H4 (cell line): ENCODE measurements at places on chromosomes 5 and 9. TPM values are rescaled to one million over a fixed set of nuclear protein-coding genes. Genes with fewer than 3 reads are reported as not detected.
A peak's percentile ranks its signal among the peaks of the same experiment; 100 is the strongest.

- peak; percentile 77 for DNase-seq
Observed at GRCh38 chr9:80552931-80553330, 981.2 kb downstream of the TLE4 start.

- peak; percentile 35 for DNase-seq
Observed at GRCh38 chr9:13786131-13786530, 506.6 kb upstream of the MPDZ start.

HAND1 gene
- total RNA-seq, result 0.29 TPM in 1 of 2 replicates, not detected in the other

- DNase-seq, result no peak
Observed at GRCh38 chr5:5317976-5318375, 104.5 kb upstream of the ICE1 start.

GRCh38 chr9:133453651-133454050 is 6.1 kb upstream of the CACFD1 start:
- no peak for DNase-seq

DNA sequence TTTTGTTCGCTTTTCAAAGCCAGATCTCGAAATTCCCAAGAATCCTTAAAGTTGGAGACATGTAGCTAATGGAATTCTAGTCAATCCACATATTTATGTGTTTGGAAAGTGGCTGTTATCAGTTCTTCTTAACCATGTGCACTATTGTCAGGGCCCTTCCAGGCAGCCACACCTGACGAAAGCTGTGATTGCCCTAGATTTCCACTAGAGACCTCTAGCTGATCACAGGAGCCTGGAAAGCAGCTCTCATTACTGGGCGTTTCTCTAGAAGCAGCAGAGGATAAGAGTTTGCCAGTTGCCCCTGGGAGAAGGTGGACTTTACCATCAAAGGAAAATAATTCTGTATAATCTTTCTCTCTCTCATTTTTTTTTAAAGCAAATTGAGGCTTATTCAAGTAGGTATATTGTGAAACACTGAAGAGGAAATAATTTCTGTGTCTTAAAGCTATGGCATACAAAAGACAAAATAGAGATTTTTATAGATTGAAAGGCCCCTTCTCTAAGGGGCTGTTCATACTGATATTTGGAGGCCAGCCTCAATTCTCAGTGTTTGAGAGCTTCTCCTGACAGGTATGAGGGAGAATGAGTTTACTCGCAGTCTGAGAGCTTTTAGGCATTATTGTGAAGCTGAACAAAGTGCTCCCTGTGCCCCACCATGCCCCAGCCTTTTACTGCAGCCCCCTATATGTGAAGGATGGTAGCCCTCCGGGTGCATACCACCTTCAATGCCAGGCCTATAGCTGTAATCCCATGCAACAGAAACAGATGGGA is 405.4 kb upstream of the ACTBL2 start:
- DNase-seq, result peak; percentile 67

GRCh38 chr9:123460091-123460490 is 104.1 kb downstream of the CRB2 start:
- DNase-seq, result no peak

DNA sequence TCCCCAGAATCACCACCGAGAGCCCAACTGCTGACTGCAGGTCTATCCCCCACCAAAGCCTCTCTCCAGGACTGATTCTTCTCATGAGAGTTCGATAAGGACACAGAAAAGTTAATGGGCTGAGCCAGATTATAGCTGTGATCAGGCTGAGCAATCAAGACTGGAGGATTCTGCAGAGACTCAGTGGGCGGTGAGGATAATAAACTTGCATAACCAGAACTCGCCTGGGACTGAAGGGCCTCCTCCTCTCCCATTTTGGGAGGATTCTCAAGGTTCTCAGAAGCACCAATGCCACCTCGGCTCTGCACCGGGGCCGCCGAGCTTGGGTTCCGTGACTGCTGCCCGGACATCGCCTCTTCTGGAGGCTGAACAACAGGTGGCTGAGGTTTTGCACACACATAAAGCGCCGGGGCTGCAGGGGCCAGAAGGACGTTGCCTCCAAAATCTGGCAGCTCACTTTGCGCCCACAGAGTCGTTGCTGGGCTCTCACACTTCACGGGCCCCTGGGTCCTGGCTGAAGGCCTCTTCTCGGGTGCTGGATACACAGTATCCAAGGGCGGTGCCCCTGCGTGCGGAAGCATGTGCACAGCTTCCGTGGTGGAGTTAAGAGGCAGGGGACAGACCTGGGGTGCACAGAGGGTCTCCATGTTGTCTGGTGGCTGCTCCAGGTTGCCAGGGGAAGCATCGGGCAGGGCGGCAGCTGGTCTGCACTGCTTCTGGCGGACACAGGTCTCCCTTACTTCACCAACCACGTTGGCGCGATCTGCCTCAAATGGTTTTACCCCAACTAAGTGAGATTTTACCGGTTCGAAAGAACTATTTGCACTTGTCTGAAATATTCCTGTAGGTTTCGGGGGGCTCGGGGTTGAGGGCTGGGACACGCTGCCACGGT is 7.6 kb downstream of the SEC16A start:
- no peak for DNase-seq

- no peak for DNase-seq
Observed at GRCh38 chr5:126274076-126274762, 149.0 kb upstream of the GRAMD2B start.

- DNase-seq, result no peak
Observed at GRCh38 chr9:78863531-78863930, 566.6 kb downstream of the PSAT1 start.

GRCh38 chr5:78586251-78586650 is 62.3 kb downstream of the LHFPL2 start:
- DNase-seq, result peak; percentile 93

DNA sequence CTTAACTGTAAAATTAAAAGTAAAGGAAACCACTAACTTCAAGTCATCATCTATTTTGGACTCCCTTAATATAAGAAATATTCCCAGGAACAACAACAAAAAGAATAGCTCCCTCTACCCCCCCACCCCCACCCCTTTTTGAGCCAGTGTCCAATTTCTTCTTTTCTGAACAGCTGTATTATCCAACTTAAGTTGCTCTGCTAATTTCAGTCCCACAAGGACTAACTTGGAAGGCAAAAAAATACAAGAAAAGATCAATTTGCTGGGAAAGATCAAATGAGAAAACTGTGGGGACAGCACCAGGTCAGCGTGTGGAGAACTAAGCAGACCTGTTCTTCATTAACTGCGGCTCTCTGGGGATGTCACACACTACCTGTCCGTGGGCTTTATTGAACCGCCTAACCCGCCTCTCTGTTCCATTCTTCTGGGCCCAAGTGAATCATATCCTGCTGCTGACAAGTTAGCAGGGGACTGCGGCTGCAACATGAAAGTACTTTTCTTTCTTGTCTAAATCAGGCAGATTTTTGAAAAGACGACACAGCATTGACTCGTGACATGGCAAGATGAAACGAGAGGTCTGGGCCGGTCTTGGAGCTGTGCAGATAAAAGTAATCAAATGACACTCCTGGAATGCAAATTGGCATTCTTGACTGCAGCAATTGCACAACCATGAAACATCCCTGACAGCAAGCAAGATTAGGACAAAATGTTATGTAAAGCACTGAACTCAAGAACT is 2.7 kb downstream of the BNC2 start:
- no peak for DNase-seq

SLC34A1 gene
- total RNA-seq, result not detected in 2 replicates

- no peak for DNase-seq
Observed at GRCh38 chr9:4491626-4491975, 1.3 kb downstream of the SLC1A1 start.

DNA sequence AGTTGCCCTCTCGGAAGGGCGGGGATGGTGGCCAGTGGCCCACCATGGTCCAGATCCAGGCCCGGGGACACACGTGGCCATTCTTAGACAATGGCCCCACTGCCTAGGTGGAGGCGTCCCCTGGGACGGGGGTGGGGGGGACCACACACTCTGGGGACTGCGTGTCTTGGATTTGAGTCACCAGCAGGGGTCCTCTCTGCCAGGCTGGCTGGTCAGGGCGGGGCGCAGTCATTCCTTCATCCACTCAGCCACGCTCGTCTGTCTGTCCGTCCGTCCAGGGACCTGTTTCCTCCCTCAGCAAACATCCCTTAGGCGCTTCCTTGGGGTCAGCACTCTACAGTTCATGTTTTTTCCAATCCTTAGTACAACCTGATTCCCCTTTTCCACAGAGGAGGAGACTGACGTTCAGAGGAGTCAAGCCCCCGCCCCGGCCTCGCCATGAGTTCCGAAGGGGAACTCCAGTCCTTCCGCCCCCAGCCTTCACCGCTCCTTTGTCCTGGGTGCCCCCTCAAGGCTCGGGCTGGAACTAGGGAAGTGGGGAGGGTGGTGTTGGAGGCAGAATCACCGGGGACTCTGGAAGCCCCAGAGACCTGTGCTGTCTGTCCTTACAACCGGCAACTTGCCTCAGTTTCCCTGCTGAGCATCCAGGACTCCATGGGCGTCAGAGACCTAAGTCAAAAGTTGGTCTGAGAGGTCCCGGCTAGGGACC is 276.6 kb upstream of the MVB12B start:
- DNase-seq, result no peak

ZNF618 gene
- total RNA-seq, result 4.8 and 4.9 TPM in 2 replicates

GRCh38 chr5:168291342-168291963 is at the start of gene WWC1:
Gene WWC1 (plus strand): TSS chr5:168291645. CDS start chr5:168292153, 508 bp downstream.
- DNase-seq, result no peak

GRCh38 chr5:172312286-172312685 is 28.7 kb upstream of the UBTD2 start:
- DNase-seq, result no peak

GRCh38 chr5:93303291-93303691 is 277.7 kb downstream of the NR2F1-AS1 start:
- peak; percentile 61 for DNase-seq

- no peak for DNase-seq
Observed at GRCh38 chr9:113506090-113506589, 42.6 kb downstream of the RGS3 start.

DNA sequence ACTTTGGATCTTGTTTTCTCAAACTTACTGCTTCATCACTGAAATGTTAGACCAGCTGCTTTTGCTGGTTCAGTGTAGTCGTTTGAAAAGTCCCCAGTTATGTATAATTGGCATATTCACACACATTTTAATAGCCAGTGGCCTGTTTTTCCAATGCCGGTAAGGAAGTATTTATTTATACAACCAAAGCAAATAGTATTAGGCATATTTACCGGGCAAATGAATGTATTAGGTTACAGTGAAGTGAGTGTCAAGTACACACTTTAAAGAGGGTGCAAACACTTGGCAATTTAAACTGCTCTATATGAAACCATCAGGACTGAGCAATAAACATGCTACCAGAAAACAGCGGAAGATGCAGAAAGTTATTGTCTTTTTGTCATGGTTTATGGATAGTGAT is 242.9 kb downstream of the MCTP1 start:
- DNase-seq, result no peak

DNA sequence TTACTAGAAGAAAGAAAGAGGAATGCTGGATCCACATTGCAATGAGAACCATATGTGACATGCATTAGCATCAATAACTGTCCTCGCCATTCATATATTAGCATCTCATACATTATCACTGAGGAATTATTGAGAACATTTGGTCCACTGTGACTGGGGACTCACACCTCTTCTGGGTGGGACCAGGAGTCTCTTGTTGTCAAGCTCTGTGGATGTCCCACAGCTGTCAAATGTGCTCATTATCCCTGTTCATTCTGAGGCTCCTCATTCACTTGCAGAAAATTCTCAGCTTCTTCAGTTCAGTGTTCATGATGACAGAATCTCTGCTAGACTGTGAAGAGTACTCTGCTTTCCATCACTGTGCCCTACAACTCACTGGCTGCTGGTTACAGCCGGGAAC is 109.4 kb downstream of the PJA2 start:
- no peak for DNase-seq

DNA sequence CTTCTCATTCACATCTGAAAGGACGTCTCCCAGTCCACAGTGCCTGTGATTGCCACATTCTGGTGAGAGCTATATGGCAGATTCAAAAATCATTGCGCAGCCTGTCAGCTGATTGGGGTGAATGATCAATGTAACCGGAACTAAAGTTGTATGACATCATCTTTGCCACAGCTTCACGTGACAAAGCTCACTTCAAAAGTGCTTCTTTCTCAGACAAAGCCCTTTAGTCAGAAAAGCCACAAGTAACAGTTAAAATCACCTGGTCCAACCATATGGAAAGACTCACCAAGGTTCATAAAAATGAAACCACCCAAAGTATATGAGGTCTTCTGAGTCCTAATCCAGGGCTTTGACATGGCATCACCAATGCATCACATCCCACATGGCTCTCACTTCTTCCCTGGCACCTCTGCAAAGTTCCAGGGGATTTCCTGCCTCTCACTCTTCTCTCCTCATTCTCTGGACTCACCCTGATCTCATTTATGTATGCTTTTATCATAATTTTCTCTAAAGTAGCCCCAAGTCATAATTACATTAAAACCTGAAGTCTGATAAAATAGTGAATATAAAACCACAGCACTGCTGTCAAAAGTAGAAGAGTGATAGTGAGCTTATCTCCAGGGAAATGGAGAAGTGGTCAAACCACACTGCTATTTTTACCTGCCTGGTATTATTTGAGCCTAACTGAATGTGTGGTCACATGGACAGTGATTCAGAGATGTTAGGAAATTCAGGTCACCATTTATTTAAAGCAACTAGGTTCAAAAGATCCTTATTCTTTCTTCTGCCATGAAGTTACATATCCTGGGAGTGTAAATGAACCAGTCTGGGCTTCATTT is 193.1 kb upstream of the PTGER4 start:
- DNase-seq, result peak; percentile 54

GRCh38 chr9:38687992-38688391 is 31.9 kb downstream of the FAM240B start:
- no peak for DNase-seq

DNA sequence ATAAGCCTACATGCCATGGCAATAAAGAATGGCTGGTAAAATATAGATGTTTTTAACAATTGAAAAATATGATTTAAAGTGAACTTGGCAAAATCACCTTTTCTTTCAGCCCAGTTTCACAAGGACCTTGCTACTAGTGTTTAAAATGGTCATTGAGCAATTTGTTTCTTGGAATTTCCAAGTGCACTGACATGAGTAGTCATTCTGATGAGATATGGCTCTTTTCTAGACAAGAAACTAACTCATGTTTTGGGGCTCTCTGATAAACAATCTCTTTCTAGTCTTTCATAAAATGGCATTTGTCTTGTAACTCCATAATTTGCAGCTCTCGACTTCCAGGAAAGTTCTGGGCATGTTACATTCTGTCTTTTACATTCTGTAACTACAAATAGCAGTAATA is 176.8 kb downstream of the NR2F1-AS1 start:
- no peak for DNase-seq

PCDHA12 gene
- total RNA-seq, result 0.21 and 0.60 TPM in 2 replicates

FSTL4 gene
- 0.14 and 0.47 TPM in 2 replicates for total RNA-seq
